ENCODE measurements at places on chromosomes 7 and 10.

- DNase-seq = no peak
Observed at GRCh38 chr7:142231716-142232115, 26.1 kb downstream of the PRSS58 start.

DNA sequence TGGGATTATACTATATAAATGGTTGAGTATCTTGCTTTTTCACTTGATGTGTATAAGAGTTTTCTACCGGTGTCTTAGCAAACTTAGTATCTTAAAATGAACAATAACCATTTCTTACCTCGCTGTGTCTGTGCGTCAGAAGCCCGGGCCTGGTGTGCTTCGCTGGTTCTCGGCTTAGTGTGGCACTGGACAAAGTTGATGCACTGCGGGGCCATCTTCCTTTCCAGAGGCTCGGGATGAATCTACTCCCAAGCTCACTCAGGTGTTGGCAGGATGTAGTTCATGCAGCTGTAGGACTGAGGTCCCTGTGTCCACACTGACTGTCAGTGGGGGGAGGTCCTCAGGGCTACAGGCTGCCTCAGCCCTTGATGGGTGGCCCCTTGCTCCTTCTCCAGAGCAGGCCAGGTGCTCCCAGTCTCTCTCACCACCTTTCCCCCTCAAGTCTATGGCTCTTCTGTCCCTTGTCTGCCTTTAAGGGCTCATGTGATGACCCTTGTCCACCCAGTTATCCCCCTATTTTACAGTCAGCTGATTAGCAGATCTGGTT lies 227.8 kb downstream of the GLRX3 start:
- DNase-seq = no peak

- no peak for DNase-seq
Observed at GRCh38 chr7:117362294-117362888, 39.5 kb upstream of the WNT2 start.

DNA sequence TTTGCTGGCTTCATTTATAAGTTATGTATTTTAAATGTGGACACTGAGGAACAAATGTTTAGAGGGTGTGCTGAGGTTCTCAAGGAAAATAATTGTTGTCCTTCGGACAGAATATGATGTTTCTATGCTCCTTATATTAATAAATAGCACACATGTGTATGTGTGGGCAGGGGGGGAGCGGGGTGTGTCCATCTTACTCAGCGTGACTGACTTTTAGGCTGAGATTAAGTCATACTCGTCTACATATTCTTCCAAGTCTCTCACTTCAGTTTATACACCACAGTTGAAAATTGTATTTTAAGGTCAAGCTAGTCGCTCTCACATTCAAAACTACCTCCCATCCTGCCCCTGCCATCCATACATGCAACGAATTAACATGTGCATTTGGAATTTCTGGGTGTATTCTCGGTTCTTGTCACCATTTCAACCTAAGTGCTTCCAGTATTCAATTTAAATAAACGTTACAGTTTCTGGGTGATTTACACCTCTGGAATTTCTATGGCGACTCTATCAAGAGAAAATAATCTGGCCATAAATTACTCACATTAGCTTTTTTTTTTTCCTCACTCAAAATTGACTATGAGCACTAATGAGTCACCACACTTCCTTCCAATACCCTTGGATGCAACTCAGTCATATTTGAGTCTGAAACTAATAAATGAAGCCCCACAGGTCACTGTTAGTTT lies 3.3 kb downstream of the PCDH15 start:
- DNase-seq = no peak

DNA sequence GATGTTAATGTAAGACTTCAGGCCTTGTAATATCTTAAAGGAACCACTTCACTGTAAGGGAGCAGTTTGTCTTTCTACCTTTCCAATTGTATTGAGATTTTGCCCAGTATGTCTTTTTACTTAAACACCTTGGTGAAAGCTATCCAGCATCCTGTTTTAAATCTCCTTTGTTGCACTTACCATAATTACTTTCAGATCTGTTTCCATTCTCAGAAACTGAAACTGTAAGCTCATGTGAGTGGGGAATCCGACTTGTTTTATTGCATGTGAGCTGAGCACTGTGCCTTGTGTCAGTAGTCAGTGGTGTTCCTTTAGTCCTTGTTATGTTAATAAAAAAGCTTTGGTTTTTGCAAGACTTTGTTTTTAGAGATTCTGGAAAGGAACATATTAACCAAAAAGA lies 42.2 kb downstream of the BMPR1A start:
- no peak for DNase-seq

DNA sequence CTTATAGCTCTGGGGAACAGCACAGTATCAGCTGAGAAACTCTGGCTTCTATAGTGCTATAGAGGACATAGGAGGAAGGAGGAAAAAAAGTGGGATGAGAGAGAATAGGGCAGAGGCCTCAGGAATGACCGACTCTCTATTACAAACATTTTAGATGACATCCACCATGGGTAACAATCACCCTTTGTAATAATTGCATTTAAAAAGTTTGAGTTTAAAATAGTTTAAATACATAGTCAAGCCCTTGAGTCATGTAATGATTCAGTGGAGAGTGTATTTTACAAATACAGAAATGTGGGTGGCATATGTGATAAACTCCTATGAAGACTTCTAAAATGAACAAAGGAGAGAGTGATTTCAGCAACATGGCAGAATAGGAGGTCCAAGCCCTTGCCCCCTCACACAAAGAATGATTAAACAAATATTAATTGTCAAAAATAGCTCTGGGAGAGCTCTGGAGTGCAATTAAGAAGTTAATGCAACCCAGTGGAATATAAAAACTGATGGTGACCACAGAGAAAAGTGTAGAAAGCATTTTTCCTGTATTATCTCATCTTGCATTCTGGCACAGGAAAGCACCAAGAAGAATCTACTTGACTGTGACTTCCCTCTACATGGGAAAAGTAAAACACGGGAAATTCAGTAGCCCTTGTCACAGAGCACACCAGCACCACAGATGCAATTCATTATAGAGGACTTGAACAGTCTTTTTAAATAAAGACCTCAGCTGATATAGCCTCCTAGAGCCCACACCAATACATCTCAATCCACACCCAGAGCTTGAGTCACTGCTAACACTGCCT lies 569.0 kb upstream of the SORCS1 start:
- no peak for DNase-seq

All from activated T-cell treated with anti-CD3 and anti-CD28 coated beads for 48 hours (primary cell).